RWPE2 (cell line): ENCODE measurements at places on chromosomes 11 and 22.

DNA sequence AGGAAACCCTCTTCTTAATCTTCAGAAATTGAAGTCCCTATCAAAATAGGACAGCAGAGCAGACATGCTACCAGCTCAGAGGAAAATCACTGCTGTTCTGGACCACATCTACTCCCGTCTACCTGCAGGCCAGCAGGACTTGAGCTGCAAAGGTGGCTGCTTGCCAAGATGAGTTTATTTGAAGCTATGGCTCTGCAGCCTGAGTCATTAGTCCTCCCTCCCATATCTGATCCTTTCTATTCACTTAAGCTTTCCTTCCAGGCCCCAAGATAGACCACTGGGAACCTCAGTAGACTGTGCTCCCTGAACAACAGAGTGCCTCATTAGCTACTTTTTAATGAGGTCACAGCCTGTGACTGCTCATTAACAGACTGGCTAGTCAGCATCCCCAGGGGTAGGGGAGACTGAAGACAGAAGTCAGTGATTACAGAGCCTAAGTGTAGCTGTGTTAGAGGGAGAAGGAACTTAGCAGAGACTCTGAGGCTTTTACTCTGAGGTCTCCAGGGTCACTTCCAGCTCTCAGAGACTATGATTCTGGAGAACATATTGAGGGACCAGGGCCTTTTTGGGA, 6.8 kb upstream of the OR10A2 start:
- no peak for DNase-seq

DNA sequence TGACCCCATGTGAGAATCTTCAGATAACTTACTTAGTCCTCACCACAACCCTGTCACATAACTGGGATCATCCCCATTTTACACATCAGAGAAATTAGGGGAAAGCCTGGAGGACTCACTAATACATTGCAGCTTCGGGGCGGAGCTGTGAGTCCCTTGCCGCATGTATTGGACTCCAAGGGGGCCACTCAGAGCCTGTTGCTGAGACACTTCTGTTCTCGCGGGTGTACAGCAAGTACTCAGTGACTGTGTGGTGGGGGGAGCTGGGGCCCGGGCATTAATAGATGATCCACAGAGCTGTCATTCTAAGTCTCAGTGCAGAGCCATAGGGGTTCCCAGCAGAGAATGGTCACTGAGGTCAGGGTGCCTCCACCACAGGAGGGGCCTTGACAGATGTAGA, 13.5 kb downstream of the OAF start:
- no peak for DNase-seq

- DNase-seq = no peak
Measured at GRCh38 chr11:1377231-1377780, 12.4 kb upstream of the BRSK2 start.

DNA sequence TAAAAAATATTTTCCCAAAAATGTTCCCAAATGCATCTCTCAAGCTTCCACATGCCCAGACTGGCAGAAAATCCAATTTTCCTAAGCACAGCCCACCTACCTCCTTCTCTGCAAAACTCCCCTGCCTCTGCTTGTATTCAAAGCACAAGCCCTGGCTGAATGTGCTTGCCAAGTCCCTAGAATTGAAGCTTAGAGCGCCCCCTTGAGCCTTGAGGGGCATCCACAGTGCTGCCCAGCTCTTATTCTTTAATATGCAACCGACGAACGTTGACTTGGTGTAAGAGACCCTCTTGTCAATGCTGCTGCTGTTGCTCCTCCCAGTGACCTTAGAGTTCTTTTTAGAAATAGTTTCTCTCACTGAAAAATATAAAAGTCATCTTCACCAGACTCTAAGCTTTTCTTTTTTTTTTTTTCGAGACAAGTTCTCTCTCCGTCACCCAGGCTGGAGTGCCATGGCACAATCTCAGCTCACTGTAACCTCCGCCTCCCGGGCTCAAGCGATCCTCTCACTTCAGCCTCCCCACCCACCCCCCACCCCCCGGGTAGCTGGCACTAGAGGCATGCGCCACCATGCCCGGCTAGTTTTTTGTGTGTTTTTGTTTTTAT, 63.5 kb upstream of the CAPRIN1 start:
- no peak for DNase-seq

GRCh38 chr11:43119275-43119970, 192.4 kb upstream of the API5 start:
- no peak for DNase-seq

- DNase-seq = no peak
Measured at GRCh38 chr11:119865661-119866156, 136.7 kb upstream of the NECTIN1 start.

DNA sequence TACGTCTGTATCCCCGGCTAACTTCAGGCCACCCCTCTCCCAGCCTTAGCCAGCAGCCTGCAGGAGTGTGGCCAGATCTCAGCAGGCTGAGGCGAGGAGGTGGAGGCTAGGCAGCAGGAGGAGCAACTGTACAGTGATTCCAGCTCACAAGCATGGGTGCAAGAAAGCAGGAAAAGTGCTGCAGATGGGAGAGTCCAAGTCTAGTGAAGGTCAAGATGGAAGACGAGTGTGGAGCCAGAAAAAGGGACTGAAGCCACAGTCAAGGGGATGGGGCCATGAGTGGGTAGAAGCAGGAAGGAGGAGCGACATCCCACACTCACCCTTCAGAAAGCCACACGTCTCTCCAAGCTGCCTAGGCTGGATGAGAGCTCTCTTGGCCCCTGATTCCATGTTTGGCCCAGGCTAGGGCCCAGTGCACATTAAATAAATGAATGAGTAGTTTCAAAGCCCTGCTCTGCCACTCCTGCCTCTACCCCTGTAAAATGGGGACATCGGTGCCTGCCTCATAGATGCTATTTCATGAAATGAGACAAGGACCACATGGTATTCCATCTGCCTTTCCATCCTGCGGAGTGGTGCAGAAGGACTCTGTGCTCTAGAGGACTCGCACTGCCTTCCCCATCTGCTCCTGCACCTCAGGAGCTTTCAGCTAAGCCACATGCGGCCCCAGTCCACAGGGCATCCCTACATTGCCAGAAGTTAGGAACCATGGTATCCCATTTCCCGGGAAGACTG, 2.9 kb downstream of the YDJC start:
- DNase-seq = no peak

- DNase-seq = no peak
Measured at GRCh38 chr11:69244266-69244665, 49.7 kb upstream of the MYEOV start.

DNA sequence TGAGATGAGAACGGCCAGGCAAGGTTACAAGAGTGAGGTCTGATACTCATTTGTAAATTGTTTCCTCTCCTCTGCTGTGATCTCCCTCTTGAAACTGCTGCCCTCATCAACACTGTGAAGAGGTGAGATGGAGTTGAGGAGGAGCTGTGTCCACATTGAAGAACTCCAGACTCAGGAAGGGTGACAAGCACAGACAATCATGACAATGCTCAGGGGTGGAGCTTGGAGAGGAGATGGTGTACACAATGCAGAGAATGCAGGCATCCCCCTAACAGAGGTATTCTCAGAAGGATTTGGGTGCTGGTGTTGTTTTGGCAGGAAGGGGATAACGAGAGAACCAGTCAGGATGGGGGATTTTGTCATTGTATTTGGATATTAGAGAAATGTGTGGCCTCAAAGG, 21.5 kb upstream of the MMP7 start:
- DNase-seq = no peak

DNA sequence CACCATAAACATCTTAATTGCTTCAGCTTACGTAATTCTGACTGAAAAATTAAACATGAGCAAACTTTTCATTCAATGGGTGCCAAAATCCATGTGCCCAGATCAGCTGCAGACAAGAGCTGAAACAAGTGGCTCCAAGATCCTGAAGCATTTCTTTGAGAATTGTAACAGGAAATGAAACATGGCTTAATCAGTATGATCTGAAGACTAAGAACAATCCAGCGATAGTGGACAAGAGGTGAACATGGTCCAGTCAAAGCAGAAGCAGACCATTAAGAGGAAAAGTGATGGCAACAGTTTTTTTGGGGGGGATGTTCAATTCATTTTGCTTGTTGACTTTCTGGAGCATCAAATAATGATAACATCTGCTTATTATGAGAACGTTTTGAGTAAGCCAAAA, 1964.5 kb upstream of the RAG2 start:
- DNase-seq = no peak

- no peak for DNase-seq
Measured at GRCh38 chr11:78914503-78914902, 339.8 kb upstream of the NARS2 start.

- DNase-seq = no peak
Measured at GRCh38 chr11:9004183-9004926, 554 bp upstream of the NRIP3 start.

- peak; percentile 31 for DNase-seq
Measured at GRCh38 chr11:89490981-89491690, at the start of gene NOX4. Gene NOX4, minus strand, starts transcription at chr11:89491375. Its CDS starts 129 bp downstream, at chr11:89491246.

- DNase-seq = no peak
Measured at GRCh38 chr11:34719303-34719848, 98.5 kb downstream of the EHF start.

DNA sequence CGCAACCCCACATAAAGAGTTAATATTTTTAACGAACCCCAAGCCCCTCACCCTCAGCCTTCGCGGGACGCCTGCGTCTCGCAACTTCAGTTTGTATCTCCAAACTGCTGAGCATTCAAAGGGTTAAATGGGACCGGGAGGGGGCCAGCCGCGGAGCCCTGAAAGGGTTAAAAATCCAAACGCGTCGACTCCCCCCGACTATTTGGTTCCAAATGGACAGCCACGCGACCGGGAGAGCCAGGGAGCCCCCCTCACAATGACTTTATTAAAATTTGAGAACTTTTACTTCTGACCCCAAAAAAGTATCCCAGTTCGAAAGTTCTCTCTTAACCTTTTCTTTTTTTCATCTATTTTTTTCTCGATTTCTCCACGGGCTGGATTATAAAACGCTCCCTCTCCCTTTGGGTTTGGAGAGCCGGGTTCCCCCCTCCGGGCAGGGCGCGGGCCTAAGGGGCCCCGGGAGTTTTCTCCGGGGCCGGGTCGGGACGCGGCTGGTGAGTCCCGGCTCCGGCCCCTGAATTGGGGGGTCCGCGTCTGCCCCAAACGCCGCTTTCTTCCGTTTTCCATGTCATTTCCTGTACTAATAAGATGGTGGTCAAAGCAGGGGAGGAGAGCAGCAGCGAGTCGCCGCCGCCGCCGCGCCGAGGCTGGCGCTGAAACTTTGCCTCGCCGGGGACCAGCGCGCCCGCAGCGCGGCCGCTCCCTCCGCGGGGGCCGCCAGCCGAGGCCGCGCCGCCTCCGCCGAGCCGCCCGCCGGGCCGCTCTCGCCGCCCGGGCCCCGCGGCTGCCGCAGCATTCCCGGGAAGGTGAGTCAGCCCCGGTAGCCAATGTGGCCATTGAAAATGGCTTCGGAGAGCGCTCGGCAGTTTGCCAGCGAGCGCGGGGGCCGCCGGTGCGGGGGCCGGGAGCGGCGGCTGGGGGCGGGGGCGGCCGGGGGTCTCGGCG, at the start of gene PRDM11:
PRDM11 (plus strand) TSS at position 568 of the 945 bp plus-strand sequence. CDS start 35,128 bp downstream, outside the sequence.
- DNase-seq = no peak

DNA sequence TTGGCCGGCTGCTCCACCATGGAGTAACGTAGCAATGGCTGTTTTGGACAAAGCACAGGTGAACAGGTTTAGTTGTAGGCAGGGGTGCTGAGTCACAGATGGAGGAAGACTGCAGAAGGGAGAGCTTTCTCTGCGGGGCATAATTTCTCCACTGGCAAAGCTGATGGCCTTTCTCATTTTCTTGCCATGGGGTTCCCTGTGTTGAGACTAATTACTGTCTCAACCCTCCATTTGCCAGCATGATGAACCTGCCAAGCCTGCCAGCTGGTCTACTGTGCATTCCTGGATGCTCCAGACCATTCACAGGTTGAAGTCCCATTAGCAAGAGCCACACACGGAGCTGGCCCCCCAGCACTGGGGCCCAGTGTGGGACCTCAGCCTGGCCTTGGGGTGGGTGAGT, 202.4 kb downstream of the BARX2 start:
- no peak for DNase-seq

GRCh38 chr22:39169797-39170466, 17.5 kb upstream of the CBX7 start:
- DNase-seq = no peak

DNA sequence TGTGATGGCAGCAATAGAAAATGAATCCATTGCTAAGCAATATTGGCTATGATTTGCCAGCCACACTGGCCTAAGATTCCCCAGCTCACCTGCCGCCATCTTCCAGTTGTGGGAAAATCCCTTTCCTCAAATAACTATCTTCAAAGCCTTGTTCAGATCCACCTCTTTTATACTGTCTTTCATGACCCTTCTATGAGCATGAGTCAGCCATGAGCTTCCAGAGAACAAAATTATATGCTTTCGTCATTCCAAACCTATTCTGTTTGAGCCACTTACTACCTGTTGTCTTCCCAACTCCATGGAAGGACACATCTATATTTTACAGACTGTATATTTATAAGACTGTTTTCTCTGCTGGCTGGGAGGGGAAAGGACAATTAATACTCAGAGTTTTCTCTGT, 25.0 kb upstream of the PRSS23 start:
- DNase-seq = no peak

- DNase-seq = no peak
Measured at GRCh38 chr11:64178203-64178602, 7.8 kb upstream of the STIP1 start.

- DNase-seq = no peak
Measured at GRCh38 chr11:12440565-12440964, 63.2 kb downstream of the PARVA start.

DNA sequence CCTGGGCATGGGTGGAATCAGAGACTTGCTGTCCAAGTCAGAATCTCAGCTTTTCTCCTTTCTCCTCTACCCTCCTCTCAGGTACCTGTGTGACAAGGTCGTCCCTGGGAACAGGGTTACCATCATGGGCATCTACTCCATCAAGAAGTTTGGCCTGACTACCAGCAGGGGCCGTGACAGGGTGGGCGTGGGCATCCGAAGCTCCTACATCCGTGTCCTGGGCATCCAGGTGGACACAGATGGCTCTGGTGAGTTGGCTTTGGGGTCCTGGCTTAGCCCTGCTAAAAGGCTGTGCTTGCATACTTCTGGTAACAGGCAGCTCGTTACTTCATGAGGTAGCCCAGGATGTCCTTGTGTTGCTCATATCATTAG, 10.7 kb downstream of the MCM5 start:
- no peak for DNase-seq

DNA sequence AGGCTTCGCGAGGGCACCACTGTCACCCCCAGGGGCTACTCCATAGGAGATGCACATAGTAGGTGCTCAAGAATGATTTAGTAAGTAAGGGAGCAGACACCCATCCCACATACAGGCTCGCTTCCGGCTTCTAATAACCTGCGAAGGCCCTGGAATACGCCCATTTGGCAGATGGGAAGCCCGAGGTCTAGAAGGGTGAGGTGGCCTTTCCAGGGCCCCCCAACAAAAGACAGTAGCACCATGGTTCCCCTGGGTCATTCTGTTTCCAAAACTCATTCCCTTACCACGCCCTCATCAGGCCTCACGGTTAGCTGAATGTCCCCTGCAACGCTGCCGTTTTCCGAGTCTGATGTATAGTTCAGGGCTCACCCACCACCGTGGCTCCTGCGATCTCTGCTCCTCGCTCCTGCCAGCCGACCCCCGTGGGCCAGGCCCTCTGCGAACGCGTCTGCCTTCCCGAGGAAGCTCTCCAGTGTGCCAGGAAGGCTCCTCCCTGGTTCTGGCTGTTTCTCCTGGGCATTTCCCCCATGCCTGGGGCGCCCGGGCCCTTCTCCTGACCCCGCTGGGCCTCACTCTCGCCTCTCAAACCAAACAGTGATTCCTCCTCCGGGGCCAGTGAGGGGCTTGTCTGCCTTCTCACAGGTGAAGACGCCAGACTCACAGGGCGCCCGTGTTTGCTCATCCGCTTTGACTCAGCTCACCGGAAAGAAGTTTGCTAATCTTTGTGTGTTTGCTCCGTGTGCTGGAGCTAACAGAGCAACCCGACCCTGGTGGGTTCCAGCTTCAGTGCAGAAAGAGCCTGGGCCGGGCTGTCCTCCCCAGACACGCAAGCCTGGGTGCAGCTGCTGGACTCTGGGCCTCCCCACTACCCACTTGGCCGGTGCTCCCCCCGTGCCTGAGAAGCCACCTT, 86.6 kb downstream of the RTL6 start:
- no peak for DNase-seq
